Aorta (tissue), 5 donors: ENCODE measurements at places on chromosomes 13 and 19.
A peak's percentile ranks its signal among the peaks of the same experiment; 100 is the strongest.

DNA sequence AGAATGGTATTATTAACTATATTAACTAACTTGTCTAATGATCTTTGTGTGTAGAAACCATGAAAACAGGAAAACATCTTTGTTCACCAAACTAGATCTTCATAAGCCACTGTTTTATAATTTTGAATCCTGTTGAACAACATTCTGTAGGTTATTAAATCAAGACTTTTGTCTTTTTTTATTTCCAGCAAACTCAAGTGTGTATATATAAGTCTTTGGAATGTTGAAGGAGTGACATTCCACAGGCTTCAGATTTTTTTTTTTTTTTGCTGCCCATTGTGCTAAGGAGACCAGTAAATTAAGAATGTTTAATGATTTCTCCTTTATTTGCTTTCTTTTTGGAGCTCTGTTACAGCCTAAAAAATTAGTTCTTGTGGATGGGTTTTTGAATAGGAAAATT, 89.6 kb downstream of the LMO7 start:
- no peak for DNase-seq

- DNase-seq, result no peak
Observed at GRCh38 chr19:42461700-42462324, 19.1 kb upstream of the CXCL17 start.

GRCh38 chr19:18919086-18919899, at the start of the genes COPE and DDX49:
Gene COPE (minus strand): TSS chr19:18919387. CDS start chr19:18919348, 39 bp downstream.
Gene DDX49 (plus strand): TSS chr19:18919715. CDS start chr19:18919742, 27 bp downstream.
- peak; percentile 99 for DNase-seq

- DNase-seq, result no peak
Observed at GRCh38 chr19:14915116-14915515, 26.2 kb upstream of the OR7C2 start.

- no peak for DNase-seq
Observed at GRCh38 chr13:111962431-111962891, 104.5 kb upstream of the SOX1 start.

- no peak for DNase-seq
Observed at GRCh38 chr13:108958013-108958376, 328.6 kb downstream of the MYO16 start.

GRCh38 chr13:112741835-112742570, 52.2 kb downstream of the ATP11A start:
- peak; percentile 44 for DNase-seq

GRCh38 chr13:27917121-27917947, 2.5 kb upstream of the PDX1 start:
- DNase-seq, result no peak

GRCh38 chr19:52020506-52020905, 7.7 kb downstream of the ZNF614 start:
- no peak for DNase-seq

DNA sequence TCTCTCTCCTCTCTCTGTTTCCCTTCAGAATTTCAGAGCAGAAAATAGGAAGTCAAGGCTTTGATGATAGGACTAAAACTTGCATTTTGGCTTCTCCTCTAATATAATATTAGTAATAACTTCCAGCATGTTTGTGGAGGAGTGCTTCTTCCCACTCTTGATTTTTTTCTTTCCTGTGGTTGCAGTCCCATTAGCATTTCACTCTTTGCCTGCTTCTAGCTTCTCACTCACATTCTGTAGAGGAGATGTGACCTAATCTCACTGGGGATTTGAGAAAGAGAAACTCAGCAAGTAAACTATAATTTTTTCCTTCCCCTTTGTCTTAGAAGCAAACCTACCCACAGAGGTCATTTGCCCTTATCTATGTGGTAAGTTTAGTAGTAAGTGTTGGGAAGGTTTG, 169.4 kb upstream of the HTR2A start:
- DNase-seq, result no peak

DNA sequence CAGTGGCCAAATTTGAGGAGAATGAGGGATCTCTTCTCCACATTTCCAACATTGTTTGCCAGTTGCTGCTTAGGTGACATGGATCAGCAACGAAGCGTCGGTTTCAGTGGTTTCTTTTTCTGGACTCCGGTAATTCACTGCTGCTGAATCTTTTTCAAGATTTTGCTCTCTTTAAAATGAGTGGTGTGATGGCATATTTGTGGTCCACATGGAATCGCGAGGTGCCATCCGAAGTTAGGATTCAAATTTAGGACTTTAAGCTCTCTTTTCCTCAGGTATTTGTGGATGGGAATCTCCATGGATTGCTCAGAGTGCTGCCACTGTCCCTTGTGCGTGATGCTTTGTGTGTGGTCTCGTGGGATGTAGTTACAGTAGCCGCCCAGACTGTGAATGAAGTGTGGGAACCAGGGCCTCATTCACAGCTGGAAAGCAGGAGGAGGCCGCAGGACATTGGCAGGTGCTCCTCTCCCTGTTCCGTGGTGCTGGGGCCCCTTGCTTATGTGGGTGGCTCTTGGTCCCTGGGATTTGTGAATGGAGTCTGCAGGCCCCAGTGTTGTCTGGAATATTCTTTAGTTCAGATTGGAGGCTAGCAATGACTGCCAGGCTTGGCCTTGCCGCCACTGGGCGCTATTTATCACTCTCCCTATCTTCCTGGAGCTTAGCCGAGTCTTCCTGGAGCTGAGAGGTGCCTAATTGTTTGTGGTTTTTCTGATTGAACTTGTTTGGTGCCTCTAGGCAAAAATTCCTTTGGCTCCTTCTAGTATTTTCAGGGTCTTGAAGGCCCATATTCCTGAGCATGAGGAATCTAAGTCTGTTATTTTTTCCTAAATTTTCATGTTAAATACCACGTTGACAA, 1.5 kb downstream of the ILF3 start:
- no peak for DNase-seq

- DNase-seq, result no peak
Observed at GRCh38 chr19:14480700-14481079, 5.5 kb upstream of the PTGER1 start.

GRCh38 chr13:108705031-108705430, 75.6 kb downstream of the MYO16 start:
- DNase-seq, result no peak

GRCh38 chr13:36163286-36163685, 32.1 kb upstream of the DCLK1 start:
- no peak for DNase-seq

DNA sequence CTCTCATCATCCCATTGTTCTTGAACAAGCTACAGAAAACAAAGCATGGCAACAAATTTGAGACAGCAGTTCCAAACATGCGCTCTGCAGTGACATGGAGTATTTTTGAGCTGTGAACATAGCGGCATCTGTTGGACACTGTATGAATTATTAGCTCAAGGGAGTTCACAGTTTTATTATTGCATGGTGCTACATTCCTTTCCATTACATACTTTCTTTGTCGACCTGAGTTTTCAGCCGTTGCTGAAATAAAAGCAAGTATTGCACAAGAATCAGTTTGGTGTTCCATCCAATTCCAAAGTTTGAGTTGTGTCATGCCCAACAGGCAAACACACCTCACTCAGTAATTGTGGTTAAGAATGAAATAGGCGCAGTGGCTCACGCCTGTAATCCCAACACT, 30.1 kb upstream of the METTL21C start:
- DNase-seq, result no peak

DNA sequence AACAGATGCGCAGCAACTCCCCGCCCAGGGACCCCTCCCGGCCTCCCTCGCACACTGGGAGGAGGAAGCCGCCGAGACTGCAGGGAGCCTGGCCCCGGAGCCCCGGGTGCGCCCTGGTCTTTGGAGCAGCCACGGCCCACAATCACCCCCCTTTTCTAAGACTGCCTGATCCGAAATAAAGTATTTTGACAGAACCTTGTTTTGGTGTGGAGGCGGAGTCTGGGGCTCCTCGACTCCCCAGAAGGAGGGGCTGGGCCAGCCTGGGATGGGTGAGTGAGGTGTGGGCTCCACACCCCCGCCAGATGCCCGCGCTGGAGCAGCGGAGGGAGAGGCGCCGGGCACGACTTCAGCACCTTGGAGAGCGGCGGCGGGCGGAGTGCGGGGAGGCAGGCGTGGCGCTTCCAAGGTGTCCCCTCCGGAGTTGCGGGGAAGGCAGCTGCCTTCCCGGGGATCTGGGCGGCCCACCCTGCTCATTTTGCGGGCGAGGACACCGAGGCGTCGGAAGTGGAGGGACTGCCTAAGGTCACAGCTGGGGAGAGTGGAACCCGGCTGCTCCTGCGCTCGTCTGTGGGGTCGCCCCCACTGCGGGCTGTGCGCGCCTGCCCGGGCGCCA, 9.4 kb downstream of the SIRT6 start:
- peak; percentile 92 for DNase-seq

- no peak for DNase-seq
Observed at GRCh38 chr13:102707467-102707866, 12.6 kb upstream of the METTL21C start.

DNA sequence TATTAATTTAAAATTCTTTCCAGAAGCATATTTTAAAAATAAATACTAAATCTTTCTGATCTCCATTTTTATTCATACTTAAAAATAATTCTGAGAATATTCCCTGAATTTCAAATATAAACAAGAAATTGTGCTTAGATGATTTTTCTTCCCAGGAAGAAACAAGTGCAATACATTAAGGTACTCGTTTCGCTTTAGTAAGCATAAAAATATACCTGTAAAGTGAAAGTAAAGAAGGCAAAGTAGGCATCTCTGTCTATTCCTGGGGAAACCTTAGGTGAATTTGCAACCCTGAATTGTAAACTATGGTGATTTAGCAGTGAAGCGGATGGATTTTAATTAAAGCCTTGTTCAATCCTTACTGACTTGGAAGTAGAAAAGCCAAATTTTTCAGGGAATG, 354.2 kb downstream of the DIAPH3 start:
- DNase-seq, result no peak

DNA sequence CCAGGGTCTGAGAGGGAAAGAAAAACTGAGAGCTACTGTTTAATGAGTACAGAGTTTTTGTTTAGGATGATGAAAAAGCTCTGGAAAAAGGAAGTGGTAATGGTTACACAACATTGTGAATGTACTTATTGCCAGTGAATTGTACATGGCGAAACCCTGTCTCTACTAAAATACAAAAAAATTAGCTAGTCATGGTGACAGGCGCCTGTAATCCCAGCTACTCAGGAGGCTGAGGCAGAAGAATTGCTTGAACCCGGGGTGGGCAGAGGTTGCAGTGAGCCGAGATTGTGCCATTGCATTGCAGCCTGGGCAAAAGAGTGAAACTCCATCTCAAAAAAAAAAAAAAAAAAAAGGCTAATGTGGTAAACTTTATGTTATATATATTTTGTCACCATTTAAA, 96.3 kb downstream of the VWA8 start:
- DNase-seq, result no peak

GRCh38 chr19:42693760-42694350, 46.4 kb downstream of the PSG3 start:
- no peak for DNase-seq

- DNase-seq, result no peak
Observed at GRCh38 chr13:89568276-89568675, 1779.2 kb upstream of the MIR17HG start.

DNA sequence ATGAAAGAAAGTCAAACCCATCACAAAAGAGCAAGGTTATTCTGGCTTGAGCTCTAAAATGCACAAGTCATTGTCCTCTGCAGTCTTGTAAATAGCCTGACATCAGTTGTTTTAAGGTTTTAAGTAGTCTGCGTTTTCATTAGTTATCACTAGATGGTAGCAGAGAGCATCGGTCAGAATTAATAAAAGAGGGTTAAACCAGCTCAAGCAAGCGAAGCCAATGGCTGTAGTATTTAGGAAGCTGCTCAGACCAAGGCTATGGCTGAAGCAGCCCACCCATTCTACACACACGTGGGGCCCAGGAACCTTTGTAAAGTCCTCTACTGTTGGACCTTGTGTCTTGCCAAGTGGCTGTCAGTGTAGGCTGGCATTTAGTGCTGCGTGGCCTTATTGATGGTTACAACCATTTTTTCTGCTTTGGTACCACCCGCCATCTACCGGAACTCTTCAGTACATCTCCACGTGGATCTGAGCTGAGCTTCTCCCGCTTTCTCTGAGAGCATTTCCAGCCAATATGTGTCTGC, 13.3 kb upstream of the ZNF57 start:
- DNase-seq, result peak; percentile 17

GRCh38 chr19:40519352-40520322, 52.8 kb downstream of the SPTBN4 start:
- DNase-seq, result no peak
